Fibroblast of skin of left quadriceps (primary cell): ENCODE measurements at places on chromosomes 4 and X.
A peak's percentile ranks its signal among the peaks of the same experiment; 100 is the strongest.

- DNase-seq, result peak; percentile 36
These were observed 19.9 kb downstream of the ABCG2 start for GRCh38 chr4:88138561-88138960.

DNA sequence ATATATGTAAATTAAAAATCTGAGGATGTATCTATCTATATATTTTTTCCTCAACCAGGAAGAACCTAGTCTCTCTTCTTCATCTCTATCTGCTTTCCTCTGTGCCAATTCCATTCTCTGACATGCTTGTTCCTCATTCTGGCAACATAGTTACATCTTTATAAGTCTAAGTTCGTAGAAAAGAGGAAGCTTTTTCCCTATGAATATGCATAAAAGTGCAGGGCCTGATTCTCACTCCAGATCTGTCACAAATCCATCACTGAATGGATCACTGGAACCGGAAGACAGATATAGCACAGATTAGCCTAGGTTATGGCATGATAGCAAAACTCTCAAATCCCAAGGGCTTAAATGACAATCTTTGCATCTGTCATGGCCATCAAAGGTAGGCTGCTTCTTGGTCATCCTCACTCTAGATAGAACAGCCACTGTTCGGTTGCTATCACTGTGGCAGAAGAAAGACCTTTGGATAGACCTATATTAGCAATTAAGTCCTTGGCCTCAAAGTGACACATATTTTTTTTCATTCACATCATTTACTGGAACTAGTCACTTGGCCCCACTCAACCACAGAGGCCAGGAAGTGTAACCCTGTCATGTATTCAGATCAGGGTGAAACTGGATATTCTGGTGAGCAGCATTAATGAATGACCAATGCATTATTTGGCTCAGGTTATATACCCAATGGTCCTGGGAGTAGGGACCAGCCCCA, 22.2 kb downstream of the DTHD1 start:
- no peak for DNase-seq

DNA sequence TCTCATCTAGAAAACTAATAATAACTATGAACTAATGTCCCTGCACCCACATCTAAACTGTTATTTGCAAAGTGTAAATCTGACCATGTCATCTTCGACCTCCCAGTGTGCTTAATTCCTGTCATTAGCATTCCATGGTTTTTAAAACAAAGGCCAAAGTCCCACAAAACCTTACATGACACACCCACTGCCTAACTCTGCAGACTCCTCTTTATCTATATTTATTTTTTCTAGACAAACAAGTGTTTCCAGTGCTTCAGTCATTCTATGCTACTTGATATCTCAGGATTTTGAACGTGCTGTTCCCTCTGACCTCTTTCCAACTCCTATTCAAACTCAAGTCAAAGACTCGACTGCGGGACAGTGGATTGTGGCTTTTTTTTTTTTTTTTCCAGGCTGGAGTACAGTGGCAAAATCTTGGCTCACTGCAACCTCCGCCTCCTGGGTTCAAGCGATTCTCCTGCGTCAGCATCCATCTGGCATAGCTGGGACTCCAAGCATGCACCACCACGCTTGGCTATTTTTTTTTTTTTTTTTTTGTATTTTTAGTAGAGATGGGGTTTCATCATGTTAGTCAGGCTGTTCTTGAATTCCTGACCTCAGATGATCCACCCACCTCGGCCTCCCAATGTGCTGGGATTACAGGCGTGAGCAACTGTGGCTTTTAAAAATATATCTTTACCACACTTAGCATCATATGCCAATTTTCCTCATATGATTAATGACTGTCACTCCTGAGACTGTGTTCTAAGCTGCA, 1511.0 kb downstream of the ARAP2 start:
- no peak for DNase-seq

DNA sequence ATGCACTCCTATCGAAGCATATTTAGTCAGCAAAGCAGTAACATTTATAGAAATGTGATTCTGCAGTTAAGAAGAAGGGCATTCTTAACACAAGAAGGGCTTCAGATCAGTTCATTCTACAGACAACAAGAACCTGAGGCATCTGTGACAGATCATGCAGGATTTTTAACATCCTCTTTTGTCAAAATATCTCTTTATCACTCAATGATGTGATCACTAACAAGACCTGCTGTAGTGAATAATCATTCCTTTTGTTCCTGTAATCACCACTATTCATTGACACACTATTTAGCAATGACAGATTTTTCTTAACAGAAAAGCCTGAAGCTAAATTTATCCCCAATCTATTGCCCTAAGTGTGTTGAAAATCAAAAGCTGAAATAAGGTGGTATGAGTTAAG, 47.8 kb upstream of the ARHGAP24 start:
- DNase-seq, result no peak

- no peak for DNase-seq
These were observed 54.2 kb downstream of the RHOXF2B start for GRCh38 chrX:120023259-120023658.

- no peak for DNase-seq
These were observed 175.0 kb downstream of the NHS start for GRCh38 chrX:17550011-17550410.

DNA sequence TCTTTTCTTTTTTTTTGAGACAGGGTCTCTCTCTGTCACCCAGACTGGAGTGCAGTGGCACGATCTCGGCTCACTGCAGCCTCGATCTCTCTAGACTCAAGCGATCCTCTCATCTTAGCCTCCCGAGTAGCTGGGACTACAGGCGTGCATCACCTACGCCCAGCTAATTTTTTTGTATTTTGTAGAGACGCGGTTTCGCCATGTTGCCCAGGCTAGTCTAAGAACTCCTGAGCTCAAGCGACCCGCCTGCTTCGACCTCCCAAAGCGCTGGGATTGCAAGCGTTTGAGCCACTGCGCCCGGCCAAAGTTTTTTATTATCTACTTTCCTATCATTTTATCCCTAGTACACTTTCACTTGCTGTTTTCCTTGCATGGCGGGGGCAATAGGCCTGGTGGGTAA, 1.4 kb downstream of the UBA6 start:
- DNase-seq, result no peak

GRCh38 chr4:91092398-91092980, 965.3 kb downstream of the CCSER1 start:
- DNase-seq, result no peak

GRCh38 chr4:97587912-97588311, 555.4 kb downstream of the STPG2 start:
- DNase-seq, result no peak

GRCh38 chr4:170827562-170828274, 738.0 kb upstream of the AADAT start:
- DNase-seq, result no peak

GRCh38 chr4:110869862-110870572, 247.1 kb upstream of the PITX2 start:
- DNase-seq, result no peak

GRCh38 chr4:16516796-16517439, 290.6 kb upstream of the TAPT1 start:
- peak; percentile 63 for DNase-seq

DNA sequence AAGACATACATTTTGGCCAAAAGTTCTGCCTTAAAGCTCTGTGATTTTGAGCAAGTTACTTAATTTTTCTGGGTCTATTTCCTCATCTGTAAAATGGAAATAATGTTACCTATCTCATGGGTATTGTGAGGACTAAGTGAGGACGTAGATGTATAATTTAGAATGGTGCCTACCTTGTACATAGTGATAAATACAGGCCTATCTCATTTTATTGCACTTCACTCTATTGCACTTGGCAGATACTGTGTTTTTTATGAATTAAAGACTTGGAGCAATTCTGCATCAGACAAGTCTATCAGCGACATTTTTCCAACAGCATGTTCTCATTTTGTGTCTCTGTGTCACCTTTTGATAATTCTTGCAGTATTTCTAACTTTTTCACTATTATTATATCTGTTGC, 50.9 kb upstream of the RAB9B start:
- DNase-seq, result no peak

DNA sequence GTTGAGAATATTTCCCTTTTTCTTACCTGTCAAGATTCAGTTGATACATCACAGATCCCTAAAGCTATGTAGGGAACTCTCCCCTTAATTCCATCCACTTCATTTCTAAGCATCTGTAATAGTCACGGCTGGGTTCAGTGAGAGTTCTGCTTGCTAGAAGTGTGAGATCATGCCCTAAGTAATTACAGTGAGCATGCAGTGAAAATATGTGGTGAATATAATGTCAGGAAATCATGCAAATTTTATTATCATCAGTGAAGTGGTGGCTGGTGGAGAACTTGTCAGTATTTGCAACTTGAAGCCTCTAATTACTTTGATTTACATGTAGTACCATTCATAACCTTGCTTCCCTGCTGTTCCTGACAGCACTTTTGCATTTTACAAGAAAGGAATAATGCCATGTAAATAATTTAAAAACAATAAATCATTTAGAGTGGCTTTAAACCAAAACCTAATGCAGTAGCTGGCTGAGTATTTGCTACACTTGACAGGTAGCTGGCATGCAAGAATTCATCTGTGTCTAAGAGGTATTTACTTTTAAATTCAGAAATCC, 28.3 kb upstream of the CFAP299 start:
- DNase-seq, result peak; percentile 86

DNA sequence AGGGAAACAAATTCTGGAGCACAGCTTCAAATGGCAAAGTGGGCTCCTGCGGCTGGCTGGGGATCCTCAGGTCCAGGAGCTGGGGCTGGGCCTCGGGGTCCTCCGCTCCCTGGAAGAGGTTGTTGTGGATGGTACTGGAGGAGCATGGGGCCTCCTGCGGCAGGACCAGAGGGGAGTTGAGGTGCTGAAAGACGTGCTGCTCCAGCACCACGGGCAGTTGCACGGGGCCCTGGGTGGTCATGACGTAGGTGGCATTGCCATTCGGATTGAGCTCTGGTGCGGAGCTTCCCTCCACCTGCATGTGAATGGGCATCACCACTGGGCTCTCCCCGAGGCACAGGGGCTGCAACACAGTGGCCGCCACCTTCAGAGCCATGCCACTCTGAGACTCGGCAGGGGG, 59.7 kb downstream of the RAI2 start:
- no peak for DNase-seq

DNA sequence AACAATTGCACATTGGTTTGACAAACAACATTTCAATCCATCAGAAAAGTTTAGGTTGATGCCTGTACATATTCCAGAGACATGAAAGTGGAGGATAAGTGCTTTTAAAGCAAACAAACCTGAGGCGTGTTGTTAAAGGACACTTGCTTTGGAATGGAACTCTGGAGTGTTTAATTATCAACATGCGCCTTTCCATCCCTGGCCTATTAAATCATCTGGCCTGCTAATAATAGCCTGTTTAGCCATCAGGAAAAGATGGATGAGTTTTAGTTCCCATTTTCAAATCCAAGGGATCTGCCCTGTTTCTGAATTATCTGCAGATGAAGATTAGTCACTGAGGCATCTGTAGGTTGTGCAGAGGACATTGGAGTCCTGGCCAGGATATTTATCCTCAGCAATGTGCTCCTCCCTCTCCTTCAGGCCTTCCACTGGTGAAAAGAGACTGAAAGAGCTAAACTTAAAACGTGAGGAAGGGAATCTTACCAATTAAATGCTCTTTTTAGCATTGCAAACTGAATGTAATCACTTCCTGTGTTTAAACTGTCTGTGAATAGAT, 388.9 kb downstream of the PPARGC1A start:
- no peak for DNase-seq

DNA sequence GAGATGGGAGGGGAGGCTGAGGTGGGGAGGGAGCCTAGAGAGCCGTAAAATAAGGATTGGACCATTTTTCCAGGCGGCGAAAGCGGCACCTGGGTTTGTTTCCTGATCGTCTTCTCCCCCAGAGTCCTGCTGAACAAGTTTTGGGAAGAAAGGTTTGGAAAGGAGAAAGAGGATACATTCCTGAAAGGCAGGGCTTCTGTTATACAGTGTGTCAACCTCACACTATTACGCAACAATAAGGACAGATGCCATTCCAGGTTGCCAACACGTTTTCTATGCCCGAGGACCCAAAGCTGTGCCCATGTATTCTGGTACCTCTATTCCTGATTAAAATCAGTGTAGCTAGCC, 658 bp downstream of the SCOC start:
- DNase-seq, result no peak

DNA sequence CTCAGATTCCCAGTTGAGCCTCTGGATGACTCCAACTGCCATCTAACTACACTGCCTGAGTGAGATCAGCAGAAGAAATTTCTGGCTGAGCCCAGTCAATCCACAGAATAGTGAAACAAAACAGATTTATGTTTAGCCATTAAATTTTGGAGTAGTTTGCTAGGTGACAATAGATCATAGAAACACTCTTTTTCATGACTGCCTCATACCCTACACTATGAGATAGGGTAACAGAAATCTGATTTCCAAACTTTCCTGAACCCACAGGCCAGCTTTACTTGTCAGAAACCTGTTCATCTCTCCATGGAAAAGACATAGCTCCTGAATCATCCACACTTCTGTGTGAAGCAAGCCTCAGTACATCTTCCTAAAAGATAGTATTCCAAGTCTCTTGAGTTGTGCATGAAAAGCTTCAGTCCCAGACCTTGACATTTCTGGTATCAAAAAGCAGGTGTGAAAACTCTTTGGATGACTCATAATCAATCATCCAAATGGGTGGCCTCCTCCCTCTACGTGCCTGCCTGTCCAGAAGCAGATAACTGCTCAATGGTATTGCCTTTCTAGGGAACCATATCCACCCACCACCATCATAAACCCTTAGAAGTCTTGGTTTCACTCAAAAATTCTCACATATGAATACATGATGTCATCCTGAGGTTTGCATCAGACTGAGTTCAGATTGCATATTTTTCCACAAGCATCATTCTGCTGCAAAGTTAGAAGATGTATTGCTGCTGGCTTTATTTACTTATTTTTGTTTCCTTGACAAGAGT, 47.5 kb upstream of the RAP2C start:
- DNase-seq, result no peak

DNA sequence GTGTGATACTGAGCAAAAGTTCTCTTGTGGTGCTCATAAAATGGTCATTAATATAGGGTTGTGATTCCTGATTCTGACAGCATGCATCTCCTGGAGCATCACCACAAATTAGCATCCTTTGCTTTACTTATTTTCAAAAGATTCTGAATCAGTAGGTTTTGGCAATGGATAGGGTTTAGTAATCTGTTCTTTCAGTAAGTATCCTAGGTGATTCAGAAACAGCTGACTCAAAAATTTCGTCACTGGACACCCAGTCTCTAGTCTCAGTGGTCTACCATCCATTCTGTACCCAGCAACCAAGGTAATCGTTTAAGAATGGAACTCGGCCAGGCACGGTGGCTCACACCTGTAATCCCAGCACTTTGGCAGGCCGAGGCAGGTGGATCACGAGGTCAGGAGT, 4.1 kb downstream of the CBLL2 start:
- no peak for DNase-seq

DNA sequence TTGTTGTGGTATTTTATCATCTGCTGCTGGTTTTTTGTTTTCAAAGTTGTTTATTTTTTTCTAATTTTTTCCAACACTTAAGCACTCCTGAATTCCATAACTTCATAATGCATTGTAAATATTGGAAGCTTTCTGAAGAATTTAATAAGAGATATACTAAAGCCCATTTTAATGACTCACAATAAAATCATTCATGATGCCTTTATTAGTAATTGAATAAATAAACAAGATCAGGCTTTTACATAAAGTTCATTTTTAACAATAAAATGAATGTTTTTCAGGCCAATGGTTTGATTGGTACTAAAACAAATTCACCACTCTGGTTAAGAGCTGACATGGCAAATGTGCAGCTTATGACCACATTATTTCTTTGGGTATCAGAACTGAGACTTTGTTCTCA, 408.2 kb upstream of the SMIM31 start:
- no peak for DNase-seq
